ENCODE measurements at places on chromosomes 1 and 21.
A peak's percentile ranks its signal among the peaks of the same experiment; 100 is the strongest.

DNA sequence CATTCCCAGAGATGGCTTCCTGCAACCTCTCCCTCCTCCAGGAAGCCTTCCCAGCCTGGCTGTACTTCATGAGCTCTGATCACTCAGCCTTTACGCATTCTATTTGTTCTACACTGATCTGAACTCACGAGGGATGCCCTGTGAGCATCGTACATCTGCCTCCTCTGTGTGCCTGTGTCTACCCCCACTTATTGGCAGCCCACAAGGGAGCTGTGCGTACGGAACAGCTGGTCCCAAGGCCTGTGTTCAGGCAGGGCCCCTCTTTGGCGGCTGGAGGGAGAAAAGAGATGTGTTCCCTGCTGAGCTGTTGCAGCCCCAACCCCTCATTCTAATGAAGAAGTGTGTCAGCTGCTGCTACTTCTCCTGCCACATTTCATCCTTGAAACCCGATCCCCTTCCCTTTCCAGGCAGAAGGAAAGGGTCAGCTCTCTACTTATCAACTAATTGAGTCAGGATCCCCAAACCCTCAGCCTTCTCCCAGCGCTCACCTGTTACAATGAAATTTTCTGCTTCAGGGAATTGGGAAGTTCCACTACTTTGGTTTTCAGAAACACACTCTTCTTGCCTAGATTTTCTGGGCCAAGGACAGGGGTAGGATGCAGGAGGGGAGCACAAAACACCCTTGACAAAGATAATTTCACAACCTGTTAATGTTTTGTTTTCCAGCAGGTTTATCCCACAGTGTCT, 3.2 kb downstream of the INKA2 start:
- DNase-seq = no peak

- DNase-seq = no peak
Measured at GRCh38 chr1:243848858-243849420, 1.1 kb downstream of the AKT3 start.

DNA sequence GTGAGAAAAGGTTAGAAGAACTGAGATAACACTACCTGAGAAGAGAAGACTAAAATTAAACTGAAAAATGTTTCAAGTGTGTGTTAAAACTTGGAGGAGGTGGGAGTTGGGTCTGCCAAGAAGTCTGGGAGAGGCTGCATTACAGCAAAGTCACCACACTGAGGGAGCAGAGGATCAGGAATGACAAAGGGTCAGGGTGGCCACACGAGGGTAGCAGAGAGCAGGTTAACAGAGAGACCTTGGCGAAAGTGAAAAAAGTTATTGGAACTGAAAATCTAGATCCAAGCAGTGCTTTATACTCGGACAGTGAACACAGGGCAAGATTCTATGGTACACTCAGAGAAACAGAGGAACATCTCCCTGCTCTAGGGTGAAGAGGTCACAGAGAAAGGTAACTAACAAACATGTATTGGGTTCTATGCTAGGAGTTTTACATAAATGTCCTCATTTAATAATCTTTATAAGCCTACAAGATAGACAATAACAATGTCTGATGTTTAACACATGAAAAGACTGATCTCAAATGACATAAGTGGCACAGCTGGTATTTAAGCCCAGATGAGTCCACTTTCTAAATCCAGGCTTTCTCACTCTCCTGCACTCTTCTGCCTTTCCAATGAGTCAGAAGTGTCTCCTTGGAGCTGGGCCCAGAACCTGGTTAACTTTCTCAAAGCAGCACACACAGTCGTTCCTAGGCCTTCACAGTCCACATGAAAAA, 10.3 kb upstream of the CADM3 start:
- DNase-seq = no peak

DNA sequence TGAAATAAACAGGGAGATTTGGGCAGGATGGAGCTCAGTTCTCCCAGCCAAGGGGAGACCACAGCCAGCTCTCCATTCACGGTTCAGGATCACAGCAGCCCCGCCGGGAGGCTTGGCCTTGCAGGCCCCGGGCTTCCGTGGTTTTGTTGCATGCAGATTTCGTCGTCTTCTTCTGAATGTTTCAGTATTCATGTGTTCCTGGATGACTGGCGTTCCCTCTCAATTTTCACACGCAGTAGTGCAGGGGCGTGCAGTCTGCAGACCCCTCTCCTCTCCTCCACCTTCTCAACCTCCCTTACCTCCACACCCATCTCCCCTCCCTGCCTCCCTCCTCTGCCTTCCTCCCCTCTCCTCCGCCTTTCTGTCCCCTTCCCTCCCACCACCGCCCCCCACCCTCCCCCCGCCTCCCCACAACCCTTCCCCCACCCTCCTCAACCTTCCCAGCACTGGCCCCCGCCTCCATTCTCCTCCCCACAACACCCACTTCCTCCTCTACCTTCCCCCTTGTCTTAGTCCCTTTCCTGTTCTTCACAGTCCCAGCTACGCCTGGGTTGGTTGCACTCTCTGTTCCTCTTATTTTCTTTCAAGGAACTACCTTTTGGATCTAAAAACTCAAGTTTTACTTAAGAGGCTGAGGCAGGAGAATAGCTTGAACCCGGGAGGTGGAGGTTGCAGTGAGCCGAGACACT, 8.4 kb upstream of the SLC19A1 start:
- no peak for DNase-seq

DNA sequence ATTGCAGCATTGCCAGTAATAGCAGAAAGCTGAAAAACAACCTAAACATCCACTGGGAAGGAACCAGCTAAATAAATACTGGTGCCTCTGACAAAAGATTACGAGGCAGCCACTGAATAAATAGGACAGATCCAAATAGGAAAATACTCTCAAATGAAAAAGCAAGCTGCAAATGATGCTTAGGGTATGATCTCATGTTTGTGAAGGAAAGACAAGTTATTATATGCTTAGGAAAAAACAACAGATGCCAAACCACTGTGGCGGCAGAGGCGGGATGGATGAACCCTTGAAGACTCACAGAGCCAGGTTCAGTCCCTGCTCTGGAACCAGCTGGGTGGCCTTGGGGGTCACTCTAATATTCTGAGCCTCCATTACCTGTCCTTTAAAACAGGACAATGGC, 41.6 kb downstream of the MATN1 start:
- no peak for DNase-seq

- peak; percentile 48 for DNase-seq
Measured at GRCh38 chr1:204989266-204990058, 53.5 kb upstream of the CNTN2 start.

GRCh38 chr1:238589843-238590435, 699.2 kb upstream of the ZP4 start:
- no peak for DNase-seq

- DNase-seq = no peak
Measured at GRCh38 chr1:29644812-29645211, 408.5 kb downstream of the PTPRU start.

- DNase-seq = no peak
Measured at GRCh38 chr21:16770266-16770665, 742.6 kb upstream of the CXADR start.

DNA sequence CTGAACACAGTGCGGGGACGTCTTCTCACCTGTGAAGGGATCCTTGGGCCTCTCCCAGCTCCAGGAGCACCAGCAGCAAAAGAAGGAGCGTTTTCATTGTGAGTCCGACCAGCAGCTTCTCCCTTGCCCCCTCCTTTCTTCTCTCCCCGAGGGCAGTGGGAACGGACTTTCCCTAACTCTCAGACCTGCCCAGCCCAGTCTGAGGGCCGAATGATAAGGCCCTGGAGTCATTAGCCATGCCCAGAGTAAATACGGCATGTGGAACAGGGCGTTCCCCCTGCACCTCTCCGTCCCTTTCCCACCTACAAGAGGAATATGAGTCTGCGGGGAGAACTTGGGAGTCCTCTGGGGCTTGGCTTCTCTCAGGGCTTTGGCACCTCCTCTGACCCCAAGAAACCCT, at the start of gene CTSE:
CTSE (minus strand) TSS at position 201 of the 400 bp plus-strand sequence; CDS start at position 97, 104 bp downstream.
- DNase-seq = no peak

GRCh38 chr1:226410958-226411357, 3.1 kb upstream of the PARP1 start:
- DNase-seq = no peak

DNA sequence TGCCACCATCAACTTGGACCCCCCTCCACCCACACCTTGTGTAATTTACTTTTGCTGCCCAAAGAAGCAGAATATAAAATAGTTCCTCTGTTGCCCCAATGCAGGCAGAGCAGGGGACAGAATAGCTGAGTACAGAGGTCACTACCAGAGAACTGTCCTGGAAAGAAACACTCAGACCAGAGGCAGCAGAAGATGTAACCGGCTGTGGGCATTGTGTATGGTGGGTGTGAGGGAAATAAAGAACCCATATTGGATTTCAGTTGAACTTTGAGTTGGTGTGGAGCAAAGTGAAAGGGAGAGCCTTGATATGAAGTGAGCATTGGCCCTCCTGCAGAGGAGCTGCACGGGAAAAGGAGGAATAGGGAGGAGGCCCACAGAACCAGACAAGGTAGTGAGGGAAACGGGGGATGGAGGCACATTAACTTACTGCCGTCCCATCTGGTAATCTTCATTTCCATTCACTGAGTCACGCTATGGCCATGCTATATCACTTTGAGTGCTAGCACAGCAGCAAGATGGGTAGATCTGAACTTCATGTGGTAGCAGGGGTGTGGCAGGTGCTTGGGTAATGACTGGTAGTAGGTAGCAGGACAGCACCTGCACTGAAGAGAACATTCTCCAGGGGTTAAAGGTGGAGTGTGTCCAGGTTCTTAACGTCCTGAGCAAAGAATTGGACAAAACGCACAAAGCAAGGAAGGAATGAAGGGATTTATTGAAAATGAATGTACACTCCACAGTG, 56.3 kb upstream of the FBXO28 start:
- DNase-seq = no peak
